Suprapubic skin (tissue), 4 donors: ENCODE measurements at places on chromosomes 5 and 9. TPM values are rescaled to one million over a fixed set of nuclear protein-coding genes. Genes with fewer than 3 reads are reported as not detected.

The SLC36A3 gene
- total RNA-seq: not detected

DNA sequence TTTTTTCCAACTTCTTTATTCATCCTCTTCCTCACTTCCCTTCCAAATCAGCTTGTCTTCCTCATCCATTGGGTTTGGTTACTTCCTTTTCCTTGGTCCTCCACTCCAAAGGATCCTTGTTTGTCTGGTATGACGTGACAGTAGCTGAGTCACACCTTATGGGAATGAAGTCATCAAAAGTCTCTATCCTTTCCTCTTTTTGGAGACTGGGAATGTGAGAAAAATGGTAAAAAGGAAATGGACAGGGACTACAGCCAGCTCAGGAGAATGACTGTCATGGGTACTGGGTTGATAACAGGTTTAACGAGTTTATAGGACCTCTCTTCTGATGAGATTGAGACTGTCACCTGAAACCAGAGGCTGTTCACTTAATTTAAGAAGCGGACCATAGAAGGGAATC is 76.2 kb upstream of the MYO10 start:
- H3K27ac ChIP-seq: no peak overlapping the region
- H3K4me1 ChIP-seq: no peaks in the 10 kb centered on the region
- DNase-seq: no peak
- no peak overlapping the region for H3K4me3 ChIP-seq

- no peaks in the 10 kb centered on the region for H3K36me3 ChIP-seq
- no peak overlapping the region for H3K4me3 ChIP-seq
- peak overlapping the region; percentile 53 for H3K27ac ChIP-seq
- H3K4me1 ChIP-seq: no peaks in the 10 kb centered on the region
- no peaks in the 10 kb centered on the region for H3K27me3 ChIP-seq
- DNase-seq: no peak
Measured at GRCh38 chr5:145776886-145777285, 58.3 kb downstream of the PRELID2 start.

GRCh38 chr5:56358703-56359681 is 125.9 kb upstream of the ANKRD55 start:
- H3K27ac ChIP-seq: no peak overlapping the region
- no peak overlapping the region for H3K4me3 ChIP-seq
- no peaks in the 10 kb centered on the region for H3K36me3 ChIP-seq
- H3K4me1 ChIP-seq: peaks cover 34% of the 10 kb centered on the region
- DNase-seq: no peak
- H3K27me3 ChIP-seq: no peaks in the 10 kb centered on the region

The RACK1 gene
- 2,440 TPM for total RNA-seq
